ENCODE measurements at places on chromosomes 6 and 20. TPM values are rescaled to one million over a fixed set of nuclear protein-coding genes. Genes with fewer than 3 reads are reported as not detected.

Gene EFCAB8
- total RNA-seq, result 3.8 TPM

Gene ZBTB46
- total RNA-seq, result 1.6 TPM

Gene OCSTAMP
- total RNA-seq, result not detected

Gene IP6K3
- total RNA-seq, result not detected

Gene PGK2
- total RNA-seq, result not detected

DNA sequence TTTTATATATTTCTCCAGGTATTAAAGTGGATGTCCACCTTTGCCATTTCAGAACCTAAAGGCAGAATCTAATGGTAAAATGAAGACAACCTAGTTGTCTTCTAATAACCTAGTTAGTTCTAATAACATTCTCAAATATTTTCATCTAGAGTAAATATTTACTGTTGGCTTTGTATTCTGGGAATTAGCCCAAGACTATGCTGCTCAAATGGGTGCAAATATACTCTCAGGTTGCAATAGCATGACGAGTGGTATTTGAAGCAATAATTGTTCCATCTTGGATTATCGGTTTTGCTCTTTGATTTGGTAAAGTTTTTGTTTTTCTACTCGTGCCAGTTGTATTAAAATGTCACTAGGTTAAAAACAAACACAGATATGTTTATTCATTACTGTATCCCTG, 21.0 kb upstream of the RSPH4A start:
- H3K27ac ChIP-seq, result no peak overlapping the region
- H3K27me3 ChIP-seq, result no peaks in the 10 kb centered on the region
- DNase-seq, result no peak
- no peak overlapping the region for H3K4me3 ChIP-seq

DNA sequence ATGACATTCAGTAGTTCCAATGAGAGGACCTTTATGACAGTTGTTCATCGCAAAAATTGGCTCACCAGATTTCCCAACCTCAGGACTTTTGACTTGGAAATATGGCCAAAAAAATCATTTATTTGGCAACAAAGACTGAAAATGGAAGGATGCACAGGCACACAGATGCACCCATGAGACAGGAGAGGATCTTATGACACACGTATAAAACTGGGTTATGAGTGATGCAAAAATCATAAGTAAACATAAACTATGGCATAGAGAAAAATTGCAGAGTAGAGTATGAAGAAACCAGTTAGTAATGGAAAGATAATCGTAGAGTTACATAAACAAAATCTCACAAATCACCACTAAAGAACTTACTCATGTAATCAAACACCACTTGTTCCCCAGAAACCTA, 546.9 kb downstream of the ADGRB3 start:
- no peak for DNase-seq
- no peaks in the 10 kb centered on the region for H3K27me3 ChIP-seq
- no peak overlapping the region for H3K27ac ChIP-seq
- H3K36me3 ChIP-seq, result no peaks in the 10 kb centered on the region

DNA sequence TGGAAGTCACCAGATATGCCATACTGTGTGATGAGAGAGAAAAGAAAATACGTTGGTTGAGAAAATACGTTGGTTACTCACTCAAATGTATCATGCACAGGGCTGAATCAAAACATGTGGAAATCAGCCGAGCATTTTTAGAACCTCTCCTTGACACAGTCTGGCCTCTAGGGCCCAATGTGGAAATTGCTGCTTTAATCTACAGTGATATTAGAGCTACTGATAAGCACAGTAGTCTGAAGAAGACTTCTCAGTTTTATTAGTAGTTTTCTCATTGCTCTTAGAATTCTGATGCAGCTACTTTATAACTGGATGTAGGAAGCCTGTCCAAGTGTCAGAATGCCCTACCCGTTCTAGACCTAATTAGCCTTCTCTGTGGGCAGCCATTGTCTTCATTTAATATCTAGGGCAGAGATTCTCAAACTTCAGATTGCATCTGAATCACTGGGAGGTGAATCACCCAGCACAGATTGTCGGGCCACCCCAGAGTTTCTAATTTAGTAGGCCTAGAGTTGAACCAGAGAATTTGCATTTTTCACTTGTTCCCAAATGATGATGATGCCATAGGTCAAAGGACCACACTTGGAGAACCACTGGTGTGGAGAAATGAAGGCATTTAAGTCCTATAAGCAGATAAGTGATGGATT, 229.1 kb downstream of the PLCB1 start:
- no peak overlapping the region for H3K27ac ChIP-seq
- no peak for DNase-seq
- no peaks in the 10 kb centered on the region for H3K27me3 ChIP-seq
- no peak overlapping the region for H3K4me3 ChIP-seq
- H3K4me1 ChIP-seq, result no peaks in the 10 kb centered on the region
- no peaks in the 10 kb centered on the region for H3K36me3 ChIP-seq

DNA sequence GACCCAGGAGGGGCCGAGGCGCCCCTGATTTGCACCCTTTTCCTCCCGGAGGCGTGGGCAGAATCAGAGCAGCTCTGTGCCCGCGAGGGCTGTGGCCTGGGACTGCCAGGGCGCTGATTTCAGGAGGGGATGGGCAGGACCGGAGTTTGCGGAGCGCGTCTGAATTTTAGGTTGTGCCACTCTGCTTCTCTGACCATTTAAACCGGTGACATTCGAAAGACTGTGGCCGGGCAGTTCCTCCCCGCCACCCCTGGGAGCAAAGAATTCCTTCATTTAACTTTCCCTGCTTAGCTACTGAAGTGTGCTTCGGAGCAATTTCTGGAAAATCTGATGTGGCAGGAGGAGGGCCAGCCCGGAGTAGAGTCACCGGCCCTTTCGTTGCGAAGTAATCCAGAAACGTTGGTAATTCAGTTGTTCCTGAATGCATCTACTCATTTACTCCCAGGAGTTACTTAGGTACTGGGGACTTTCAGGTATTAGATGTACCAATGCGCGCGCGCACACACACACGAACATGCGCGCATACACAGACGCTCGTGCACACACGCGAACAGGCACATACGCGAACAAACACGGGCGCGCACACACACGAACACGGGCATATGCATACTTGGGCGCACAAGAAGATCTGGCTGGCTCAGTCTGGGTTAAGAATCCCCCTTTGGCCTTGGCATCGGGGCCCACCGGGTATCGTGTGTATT, 568 bp downstream of the CCDC170 start:
- H3K27me3 ChIP-seq, result peaks cover 20% of the 10 kb centered on the region
- H3K36me3 ChIP-seq, result no peaks in the 10 kb centered on the region
- H3K27ac ChIP-seq, result no peak overlapping the region
- H3K4me3 ChIP-seq, result peak overlapping the region; percentile 31
- DNase-seq, result peak; percentile 30
- H3K4me1 ChIP-seq, result peaks cover 14% of the 10 kb centered on the region

DNA sequence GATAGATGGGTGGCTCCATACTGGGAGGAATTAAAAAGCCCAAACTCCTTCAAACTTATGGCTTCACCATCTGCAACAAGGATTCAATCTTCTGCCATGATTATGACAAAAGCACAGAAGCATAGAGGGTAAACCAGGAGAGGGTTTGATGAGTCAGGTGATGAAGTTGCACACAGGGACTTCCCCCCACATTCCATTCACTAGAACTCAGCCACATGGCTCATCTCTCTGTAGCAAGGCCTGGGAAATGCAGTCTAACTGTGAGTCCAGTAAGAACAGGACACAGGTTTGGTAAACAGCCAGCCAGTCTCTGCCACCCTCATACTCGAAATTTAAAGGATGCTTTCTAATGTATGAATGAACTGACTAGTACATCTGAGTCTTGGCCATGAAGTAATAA, 142.9 kb downstream of the HIVEP2 start:
- H3K27me3 ChIP-seq, result no peaks in the 10 kb centered on the region
- H3K27ac ChIP-seq, result peak overlapping the region; percentile 9
- peaks cover 8% of the 10 kb centered on the region for H3K36me3 ChIP-seq
- peaks cover 11% of the 10 kb centered on the region for H3K4me1 ChIP-seq
- DNase-seq, result no peak

GRCh38 chr20:1375515-1375914, 17.3 kb downstream of the FKBP1A start:
- H3K27me3 ChIP-seq, result no peaks in the 10 kb centered on the region
- H3K27ac ChIP-seq, result peak overlapping the region; percentile 60
- no peak for DNase-seq
- peaks cover 45% of the 10 kb centered on the region for H3K4me1 ChIP-seq
- H3K4me3 ChIP-seq, result no peak overlapping the region
- H3K36me3 ChIP-seq, result peaks cover 5% of the 10 kb centered on the region

DNA sequence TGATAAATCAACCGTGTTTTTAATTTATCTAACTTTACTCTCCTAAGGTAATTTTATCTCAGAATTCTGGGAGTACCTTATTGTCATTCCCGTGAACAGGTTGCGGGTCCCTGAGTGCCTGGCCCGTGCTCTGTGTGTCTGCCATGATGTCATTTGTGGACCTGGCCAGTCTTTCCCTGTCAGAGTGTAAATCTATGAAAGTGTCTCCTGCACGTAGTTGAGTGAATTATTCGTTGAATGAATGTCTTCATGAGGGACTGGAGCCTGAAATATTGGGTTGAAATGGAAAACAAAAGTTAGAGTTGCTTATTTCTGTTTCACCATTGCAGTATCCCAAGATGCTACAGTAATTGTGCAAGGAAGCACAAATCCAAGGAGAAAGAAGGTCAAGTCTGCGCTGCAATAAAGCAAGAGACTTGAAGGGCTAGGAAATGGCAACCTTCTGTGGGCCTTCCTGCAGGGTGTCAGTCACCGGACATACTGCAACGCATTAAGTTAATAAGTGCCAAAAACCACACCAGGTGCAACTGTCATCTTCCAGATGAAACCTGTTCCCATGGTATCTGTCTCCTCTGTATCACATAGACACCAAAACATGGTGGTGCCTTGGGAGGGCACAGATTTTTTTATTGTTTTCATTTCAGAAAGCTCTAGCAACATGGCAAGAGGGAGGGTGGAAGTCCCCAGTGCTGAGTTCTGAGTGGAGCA, 135.5 kb downstream of the ZDHHC14 start:
- H3K27ac ChIP-seq, result no peak overlapping the region
- no peaks in the 10 kb centered on the region for H3K4me1 ChIP-seq
- H3K4me3 ChIP-seq, result no peak overlapping the region
- H3K36me3 ChIP-seq, result no peaks in the 10 kb centered on the region
- DNase-seq, result no peak
- H3K27me3 ChIP-seq, result no peaks in the 10 kb centered on the region

- H3K4me3 ChIP-seq, result peak overlapping the region; percentile 76
- DNase-seq, result no peak
- H3K27ac ChIP-seq, result peak overlapping the region; percentile 97
- no peaks in the 10 kb centered on the region for H3K27me3 ChIP-seq
- H3K36me3 ChIP-seq, result no peaks in the 10 kb centered on the region
Observed at GRCh38 chr6:45376310-45377042, 1.3 kb downstream of the SUPT3H start.

DNA sequence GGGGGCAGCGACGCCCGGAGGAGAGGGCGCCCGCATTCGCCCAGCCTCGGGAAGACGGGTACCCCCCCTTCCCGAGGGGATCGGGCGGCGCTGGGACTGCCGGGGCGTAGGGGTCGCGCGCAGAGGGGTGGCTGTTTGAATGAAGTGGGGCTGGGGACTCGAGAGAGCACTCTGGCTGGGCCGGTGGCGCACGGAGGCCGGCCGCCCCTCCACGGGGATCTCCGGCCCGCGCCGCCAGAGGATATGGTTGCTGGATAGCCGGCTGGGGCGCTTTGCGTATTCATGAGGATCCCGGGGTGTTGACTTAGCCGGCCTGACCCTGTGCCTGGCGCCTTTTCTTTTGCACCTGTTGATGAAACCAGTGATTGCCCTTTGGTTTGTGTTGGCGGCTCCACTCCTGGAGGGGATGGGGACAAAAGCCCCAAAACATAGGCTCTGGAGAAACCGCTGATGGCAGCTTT, 469 bp downstream of the SYNJ2 start:
- H3K27me3 ChIP-seq, result no peaks in the 10 kb centered on the region
- DNase-seq, result peak; percentile 62
- peak overlapping the region; percentile 39 for H3K4me3 ChIP-seq
- H3K36me3 ChIP-seq, result no peaks in the 10 kb centered on the region

GRCh38 chr20:19673575-19673974, 84.5 kb upstream of the RIN2 start:
- no peaks in the 10 kb centered on the region for H3K36me3 ChIP-seq
- H3K27me3 ChIP-seq, result peaks cover 7% of the 10 kb centered on the region
- peaks cover 10% of the 10 kb centered on the region for H3K4me1 ChIP-seq
- DNase-seq, result no peak

- no peaks in the 10 kb centered on the region for H3K36me3 ChIP-seq
- no peak overlapping the region for H3K4me3 ChIP-seq
- peaks cover 22% of the 10 kb centered on the region for H3K4me1 ChIP-seq
- no peak overlapping the region for H3K27ac ChIP-seq
Observed at GRCh38 chr20:34575756-34576155, 17.2 kb downstream of the MAP1LC3A start.

DNA sequence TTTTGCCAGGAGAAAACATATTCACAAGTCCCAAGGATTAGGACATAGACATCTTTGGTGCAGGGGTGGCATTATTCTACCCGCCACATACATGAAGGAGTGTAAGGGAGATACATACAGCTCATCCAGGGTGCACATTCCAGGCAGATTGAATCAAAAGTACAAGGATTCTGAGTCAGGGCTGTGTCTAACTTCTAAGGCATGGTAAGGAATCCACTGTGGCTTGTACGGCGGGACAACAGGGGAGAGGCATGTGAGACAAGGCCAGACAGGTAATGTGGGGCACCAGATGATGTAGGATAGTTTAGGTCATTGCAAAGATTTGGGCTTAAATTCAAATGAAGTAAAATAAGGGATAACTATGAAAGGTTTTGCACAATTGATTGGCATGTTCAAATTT, 780.9 kb downstream of the C6orf118 start:
- H3K36me3 ChIP-seq, result no peaks in the 10 kb centered on the region
- DNase-seq, result no peak
- no peaks in the 10 kb centered on the region for H3K27me3 ChIP-seq

DNA sequence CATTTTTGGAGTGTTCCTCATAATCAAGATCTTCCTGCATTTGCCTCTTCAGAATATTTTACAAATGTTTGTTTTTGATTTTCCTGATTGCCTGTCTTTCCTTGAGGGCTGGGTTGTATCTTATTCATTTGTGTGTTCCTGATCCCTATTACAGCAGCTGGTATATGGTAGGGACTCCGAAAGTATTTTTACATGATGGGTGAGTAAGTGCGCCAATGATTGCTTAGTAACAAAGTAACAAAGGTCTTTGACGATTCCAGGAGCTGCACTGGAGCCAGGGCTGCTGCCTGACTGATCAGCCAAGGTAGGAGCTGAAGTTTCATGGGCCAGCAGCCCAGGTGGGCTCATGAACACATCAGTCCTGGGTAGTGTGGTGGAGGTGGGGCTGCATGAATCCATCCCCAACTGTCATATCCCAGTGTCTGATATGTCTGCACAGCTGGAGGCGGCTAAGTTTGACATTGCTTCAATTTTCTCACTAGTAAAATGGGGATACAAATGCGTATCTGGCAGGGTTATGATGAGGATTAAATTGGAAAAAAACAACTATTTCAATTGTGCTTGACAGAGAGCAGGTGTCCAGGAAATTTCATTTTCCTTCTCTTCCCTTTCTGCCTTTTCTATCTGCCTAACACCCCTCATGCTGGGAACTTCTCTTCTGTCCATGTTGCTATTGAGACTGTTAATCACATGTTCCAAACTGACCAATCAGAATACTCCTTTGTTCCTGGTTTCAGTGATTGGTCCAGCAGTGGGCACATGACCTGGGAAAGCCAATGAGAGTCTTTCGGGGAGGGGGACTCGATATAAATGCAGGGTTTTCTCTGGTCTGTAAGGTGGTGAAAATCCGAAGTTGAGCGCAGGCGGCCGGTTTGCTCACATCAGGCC, 90.7 kb downstream of the CDH26 start:
- peaks cover 6% of the 10 kb centered on the region for H3K27me3 ChIP-seq
- H3K4me3 ChIP-seq, result no peak overlapping the region
- no peaks in the 10 kb centered on the region for H3K36me3 ChIP-seq
- H3K27ac ChIP-seq, result no peak overlapping the region
- DNase-seq, result no peak

GRCh38 chr6:129267028-129267427, 384.1 kb downstream of the LAMA2 start:
- H3K36me3 ChIP-seq, result no peaks in the 10 kb centered on the region
- no peak overlapping the region for H3K4me3 ChIP-seq
- no peaks in the 10 kb centered on the region for H3K4me1 ChIP-seq
- H3K27me3 ChIP-seq, result no peaks in the 10 kb centered on the region
- DNase-seq, result no peak

Measured in B cell (primary cell).